GM23338 (cell line): ENCODE measurements at places on chromosomes 7 and 10. TPM values are rescaled to one million over a fixed set of nuclear protein-coding genes. Genes with fewer than 3 reads are reported as not detected.

PNLIPRP2 gene
- not detected in 2 replicates for total RNA-seq

- no peaks in the 10 kb centered on the region for H3K4me1 ChIP-seq
- no peaks in the 10 kb centered on the region for H3K27me3 ChIP-seq
- no peak for DNase-seq
- no peaks in the 10 kb centered on the region for H3K36me3 ChIP-seq
- H3K27ac ChIP-seq = no peak overlapping the region
- no peak overlapping the region for H3K4me3 ChIP-seq
Measured at GRCh38 chr10:52615756-52616394, 156.7 kb downstream of the MBL2 start.

GRCh38 chr10:70176441-70176840 lies 6.1 kb upstream of the SAR1A start:
- H3K4me1 ChIP-seq = no peaks in the 10 kb centered on the region
- no peaks in the 10 kb centered on the region for H3K27me3 ChIP-seq
- no peak overlapping the region for H3K4me3 ChIP-seq
- H3K27ac ChIP-seq = no peak overlapping the region
- DNase-seq = no peak
- H3K36me3 ChIP-seq = no peaks in the 10 kb centered on the region

DNA sequence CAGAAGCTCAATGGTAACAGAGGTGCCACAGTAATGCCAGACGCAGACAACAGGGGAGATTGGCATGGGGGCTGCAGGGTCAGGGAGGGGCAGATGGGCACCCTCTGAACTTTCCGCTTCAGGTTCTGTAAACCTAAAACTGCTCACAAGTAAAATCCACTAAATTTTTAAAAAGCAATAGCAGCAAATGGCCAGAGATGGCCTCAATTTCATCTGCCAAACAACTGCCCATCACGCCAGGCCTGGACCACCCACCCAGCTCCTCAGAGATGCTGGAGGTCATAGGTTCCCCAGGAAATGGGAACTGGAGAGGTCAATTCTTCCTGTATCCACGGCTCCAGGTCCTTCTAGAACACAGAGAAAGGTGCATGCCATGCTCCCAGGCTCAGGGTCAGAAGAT lies 76.1 kb downstream of the PRKAG2 start:
- no peak overlapping the region for H3K27ac ChIP-seq
- H3K27me3 ChIP-seq = no peaks in the 10 kb centered on the region
- H3K36me3 ChIP-seq = no peaks in the 10 kb centered on the region
- DNase-seq = no peak

DNA sequence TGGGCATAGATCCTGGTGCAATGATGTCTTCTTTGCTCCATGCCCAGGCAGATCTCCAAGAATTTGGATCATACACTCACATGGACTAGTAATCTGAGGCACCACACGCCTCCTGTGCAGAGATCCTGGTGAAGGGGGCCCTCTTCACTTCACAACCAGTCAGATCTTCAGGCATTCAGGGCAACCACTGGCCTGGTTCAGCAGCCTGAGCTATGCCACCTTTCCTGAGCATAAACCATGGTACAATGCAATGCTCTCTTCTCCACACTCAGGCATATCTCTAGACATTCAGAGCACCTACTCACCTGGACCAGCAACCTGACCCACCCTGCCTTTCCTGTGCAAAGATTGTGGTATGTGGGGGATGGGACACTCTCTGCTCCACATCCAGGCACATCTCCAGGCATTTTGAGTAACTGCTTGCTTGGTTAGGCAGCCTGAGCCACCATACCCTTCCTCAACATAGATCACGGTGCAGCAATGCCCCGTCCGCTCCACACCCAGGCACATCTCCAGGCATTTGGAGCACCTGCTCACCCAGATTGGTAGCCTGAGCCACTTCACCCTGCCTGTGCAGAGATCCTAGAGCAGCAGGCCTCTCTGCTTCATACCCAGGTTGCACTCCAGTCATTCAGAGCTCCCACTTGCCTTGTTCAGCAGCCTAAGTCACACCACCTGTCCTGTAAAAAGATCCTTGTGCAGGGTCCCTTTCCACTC lies 532.2 kb upstream of the STEAP1 start:
- no peaks in the 10 kb centered on the region for H3K4me1 ChIP-seq
- no peak overlapping the region for H3K4me3 ChIP-seq
- H3K27ac ChIP-seq = no peak overlapping the region
- H3K36me3 ChIP-seq = no peaks in the 10 kb centered on the region

DNA sequence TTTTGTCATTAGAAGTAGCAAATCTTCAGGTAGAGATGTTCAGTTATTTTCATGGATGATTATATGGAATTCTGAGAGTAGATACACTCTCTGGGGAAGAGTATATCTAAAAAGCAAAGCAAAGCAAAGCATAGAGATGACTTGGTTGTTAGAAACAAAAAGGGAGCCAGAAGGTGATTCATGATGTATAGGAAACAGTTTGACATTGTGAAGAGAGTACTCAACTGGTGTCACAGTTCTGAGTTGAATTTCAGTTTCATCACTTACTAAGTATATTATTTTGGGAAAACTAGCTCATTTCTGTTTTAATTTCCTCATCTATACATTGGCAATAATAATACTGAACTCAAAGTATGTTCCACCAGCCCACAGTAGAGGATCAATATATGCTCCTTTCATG lies 86.8 kb downstream of the SEMA3C start:
- no peaks in the 10 kb centered on the region for H3K36me3 ChIP-seq
- no peak overlapping the region for H3K27ac ChIP-seq
- DNase-seq = no peak
- H3K4me3 ChIP-seq = no peak overlapping the region

DNA sequence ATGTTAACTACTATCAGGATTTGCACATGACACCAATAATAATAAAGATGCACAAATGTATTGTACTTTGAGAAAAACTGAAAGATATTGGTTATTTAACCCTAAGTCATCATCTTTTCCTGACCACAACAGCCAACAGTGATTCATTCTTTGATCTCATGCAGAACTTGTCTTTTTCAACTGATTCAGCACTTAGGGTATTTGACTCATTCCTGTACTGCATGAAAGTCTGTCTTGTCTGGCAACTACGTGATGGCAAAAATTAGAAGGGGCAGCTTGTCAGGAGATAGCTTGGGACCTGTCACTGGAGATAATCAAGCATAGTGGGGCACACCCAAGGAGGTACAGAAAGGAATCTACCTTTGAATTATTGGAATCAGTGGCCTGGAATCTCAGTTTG lies 77.8 kb upstream of the LRRC17 start:
- H3K27me3 ChIP-seq = no peaks in the 10 kb centered on the region

DNA sequence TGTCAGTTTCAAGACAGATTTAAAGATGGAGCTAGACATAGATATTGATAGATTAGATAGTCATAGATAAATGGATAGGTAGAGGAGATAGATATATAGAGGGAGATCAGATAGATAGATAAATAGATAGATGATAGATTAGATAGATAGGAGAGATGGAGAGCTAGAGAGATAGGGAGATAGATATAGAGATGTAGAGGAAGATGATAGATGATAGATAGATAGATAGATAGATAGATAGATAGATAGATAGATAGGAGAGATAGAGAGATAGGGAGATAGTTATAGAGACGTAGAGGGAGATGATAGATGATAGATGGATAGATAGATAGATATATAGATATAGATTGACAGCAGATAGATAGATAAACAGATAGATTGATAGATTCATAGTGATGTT lies 1038.8 kb upstream of the AUTS2 start:
- DNase-seq = no peak
- no peak overlapping the region for H3K27ac ChIP-seq
- no peak overlapping the region for H3K4me3 ChIP-seq
- no peaks in the 10 kb centered on the region; the same call in 1 of the 2 replicates for H3K36me3 ChIP-seq
- no peaks in the 10 kb centered on the region for H3K27me3 ChIP-seq

- peaks cover 9% of the 10 kb centered on the region for H3K4me1 ChIP-seq
- H3K27ac ChIP-seq = no peak overlapping the region
- no peaks in the 10 kb centered on the region for H3K36me3 ChIP-seq
- H3K4me3 ChIP-seq = no peak overlapping the region
- H3K27me3 ChIP-seq = no peaks in the 10 kb centered on the region
- DNase-seq = no peak
Measured at GRCh38 chr7:106064771-106065574, 47.1 kb downstream of the SYPL1 start.

DNA sequence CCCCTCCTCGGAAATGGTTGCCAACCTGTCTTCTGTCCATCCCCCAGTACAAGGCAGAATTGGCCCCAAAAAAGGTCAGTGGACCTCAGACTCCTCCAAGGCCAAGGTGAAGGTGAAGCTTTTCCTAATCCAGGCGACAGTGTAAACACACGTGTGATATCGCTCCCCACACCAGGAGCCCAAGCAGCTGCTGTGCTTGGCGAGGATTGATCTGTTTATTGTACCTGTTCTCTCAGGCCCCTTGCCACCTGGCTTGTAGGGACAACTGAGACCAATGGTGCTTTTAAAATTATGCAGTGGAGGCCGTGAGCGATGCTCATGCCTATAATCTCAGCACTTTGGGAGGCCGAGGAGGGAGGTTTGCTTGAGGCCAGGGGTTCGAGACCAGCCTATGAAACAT lies 66.1 kb upstream of the GTF2IRD1 start:
- no peak overlapping the region for H3K27ac ChIP-seq
- no peak overlapping the region for H3K4me3 ChIP-seq
- no peaks in the 10 kb centered on the region for H3K27me3 ChIP-seq
- no peak for DNase-seq
- H3K4me1 ChIP-seq = no peaks in the 10 kb centered on the region

- no peaks in the 10 kb centered on the region for H3K27me3 ChIP-seq
- peak overlapping the region; percentile 6; the same call in 1 of the 2 replicates for H3K27ac ChIP-seq
- no peaks in the 10 kb centered on the region; the same call in 1 of the 2 replicates for H3K36me3 ChIP-seq
- H3K4me3 ChIP-seq = no peak overlapping the region
- DNase-seq = peak; percentile 21
Measured at GRCh38 chr10:89245802-89246201, 5.8 kb downstream of the LIPA start.

DNA sequence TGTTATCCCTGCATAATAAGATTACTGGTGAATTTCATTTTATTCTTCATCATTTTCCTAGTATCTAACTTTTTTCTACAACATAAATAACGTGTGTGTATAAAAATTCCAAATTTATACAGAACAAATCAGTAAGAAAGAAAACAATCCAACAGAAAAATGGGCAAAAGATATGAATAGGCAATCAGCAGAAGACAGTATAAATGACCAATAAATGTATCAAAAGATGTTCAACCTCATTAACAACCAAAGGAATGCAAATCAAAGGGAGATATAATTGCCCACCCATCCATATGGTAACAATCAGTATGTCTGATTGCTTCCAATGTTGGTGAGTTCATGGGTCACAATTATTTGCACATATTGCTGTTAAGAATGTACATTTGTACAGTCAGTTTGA lies 13.5 kb downstream of the ERLIN1 start:
- no peaks in the 10 kb centered on the region for H3K27me3 ChIP-seq
- no peaks in the 10 kb centered on the region for H3K4me1 ChIP-seq
- no peak overlapping the region for H3K27ac ChIP-seq
- H3K4me3 ChIP-seq = no peak overlapping the region

- peaks cover 35% of the 10 kb centered on the region for H3K4me1 ChIP-seq
- no peak overlapping the region for H3K4me3 ChIP-seq
- no peaks in the 10 kb centered on the region for H3K36me3 ChIP-seq
Measured at GRCh38 chr10:22704471-22704911, 9.9 kb downstream of the PIP4K2A start.

- no peak overlapping the region for H3K4me3 ChIP-seq
- no peaks in the 10 kb centered on the region for H3K4me1 ChIP-seq
- DNase-seq = no peak
- no peak overlapping the region for H3K27ac ChIP-seq
- H3K27me3 ChIP-seq = no peaks in the 10 kb centered on the region
Measured at GRCh38 chr10:470339-471003, 219.0 kb downstream of the DIP2C start.

- H3K27ac ChIP-seq = peak overlapping the region; percentile 3; the same call in 1 of the 2 replicates
- no peak overlapping the region for H3K4me3 ChIP-seq
- no peak for DNase-seq
Measured at GRCh38 chr10:63591600-63592379, 70.6 kb downstream of the REEP3 start.

GRCh38 chr7:50863053-50863452 lies 80.4 kb upstream of the GRB10 start:
- no peaks in the 10 kb centered on the region for H3K36me3 ChIP-seq
- no peaks in the 10 kb centered on the region for H3K27me3 ChIP-seq
- no peak for DNase-seq

GRCh38 chr7:75536940-75537538 lies 44.9 kb downstream of the SPDYE5 start:
- no peak overlapping the region for H3K4me3 ChIP-seq
- H3K27ac ChIP-seq = no peak overlapping the region
- peaks cover 58% of the 10 kb centered on the region for H3K36me3 ChIP-seq

DNA sequence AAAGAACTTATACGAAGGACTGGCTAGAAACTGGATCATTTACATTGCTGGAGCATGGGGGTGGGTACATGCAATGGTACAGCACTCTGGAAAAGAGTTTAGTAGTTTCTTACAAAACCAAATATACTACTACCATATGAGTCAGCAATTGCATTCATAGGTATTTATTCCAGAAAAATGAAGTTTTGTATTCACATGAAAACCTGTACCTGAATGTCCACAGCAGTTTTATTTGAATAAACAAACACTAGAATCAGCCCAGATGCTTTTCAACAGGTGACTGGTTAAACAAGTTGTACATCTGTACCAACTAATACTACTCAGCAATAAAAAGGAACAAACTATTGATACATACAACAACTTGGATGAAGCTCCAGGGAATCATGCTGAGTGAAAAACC lies 3.4 kb downstream of the SCIN start:
- H3K4me3 ChIP-seq = no peak overlapping the region
- no peaks in the 10 kb centered on the region for H3K36me3 ChIP-seq
- H3K27me3 ChIP-seq = peaks cover 45% of the 10 kb centered on the region
- H3K27ac ChIP-seq = no peak overlapping the region
- DNase-seq = no peak

GRCh38 chr7:30474893-30475292 lies 3.7 kb downstream of the NOD1 start:
- H3K27me3 ChIP-seq = peaks cover 11% of the 10 kb centered on the region; the same call in 1 of the 2 replicates
- H3K4me3 ChIP-seq = no peak overlapping the region
- H3K27ac ChIP-seq = no peak overlapping the region
- DNase-seq = no peak
- peaks cover 8% of the 10 kb centered on the region for H3K4me1 ChIP-seq

DNA sequence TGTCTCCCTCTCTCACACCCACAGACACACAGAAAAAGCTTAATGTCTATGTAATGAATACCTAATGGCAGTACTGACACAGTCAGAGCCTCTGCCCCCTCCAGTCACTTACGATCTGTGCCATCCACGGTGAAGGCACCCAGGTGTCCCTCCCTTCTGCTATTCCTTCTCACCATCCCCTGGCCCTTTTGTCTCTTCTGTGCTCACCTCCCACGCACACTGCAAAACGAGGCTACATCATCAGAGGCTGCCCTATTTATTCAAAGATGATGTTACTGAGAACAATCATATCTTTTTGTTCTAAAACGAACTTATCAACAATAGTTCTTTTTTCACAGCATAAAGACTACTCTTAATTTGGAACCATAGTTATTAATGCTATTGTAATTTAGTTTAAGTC lies 246.9 kb upstream of the MKLN1 start:
- H3K36me3 ChIP-seq = no peaks in the 10 kb centered on the region; the same call in 1 of the 2 replicates
- no peaks in the 10 kb centered on the region for H3K27me3 ChIP-seq
- no peak overlapping the region for H3K27ac ChIP-seq
- DNase-seq = no peak
- H3K4me3 ChIP-seq = no peak overlapping the region
